Suppressor macrophage (primary cell): ENCODE measurements at places on chromosomes 3 and 15.

DNA sequence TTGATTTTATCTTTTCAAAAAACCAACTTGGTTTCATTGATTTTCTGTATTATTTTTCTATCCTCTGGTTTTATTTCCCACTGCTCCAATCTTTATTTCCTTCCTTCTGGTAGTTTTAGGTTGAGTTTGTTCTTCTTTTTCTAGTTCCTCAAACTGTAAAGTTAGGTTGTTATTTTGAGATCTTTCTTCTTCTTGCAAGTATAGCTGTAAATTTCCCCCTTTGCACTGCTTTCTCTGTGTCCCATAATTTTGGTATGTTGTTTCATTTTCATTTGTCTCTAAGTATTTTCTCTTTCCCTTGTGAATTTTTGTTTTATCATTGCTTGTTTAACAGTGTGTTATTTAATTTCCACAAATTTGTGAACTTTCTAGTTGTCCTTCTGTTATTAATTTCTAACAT, 120.0 kb downstream of the PLD1 start:
- peak; percentile 62 for DNase-seq

- peak; percentile 71 for DNase-seq
Observed at GRCh38 chr3:70811880-70812279, 499.4 kb upstream of the MDFIC2 start.

DNA sequence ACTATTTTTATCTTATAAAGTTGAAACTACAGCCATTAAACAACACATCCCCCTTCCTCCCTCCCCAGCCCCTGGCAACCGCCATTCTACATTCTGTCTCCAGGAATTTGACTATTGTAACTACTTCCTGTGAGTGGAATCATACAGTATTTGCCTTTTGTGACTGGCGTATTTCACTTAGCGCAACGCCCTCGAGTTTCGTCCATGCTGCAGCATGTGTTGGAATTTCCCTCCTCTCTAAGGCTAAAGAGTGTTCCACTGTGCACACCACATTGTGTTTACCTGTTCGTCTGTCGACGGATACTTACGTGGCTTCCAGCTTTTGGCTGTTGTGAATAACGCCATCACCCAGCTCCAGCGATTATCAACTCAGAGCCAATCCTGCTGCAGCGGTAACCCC, 52.0 kb upstream of the DLG1 start:
- DNase-seq, result no peak

GRCh38 chr15:49279521-49280456, 109.7 kb downstream of the GALK2 start:
- DNase-seq, result peak; percentile 27

DNA sequence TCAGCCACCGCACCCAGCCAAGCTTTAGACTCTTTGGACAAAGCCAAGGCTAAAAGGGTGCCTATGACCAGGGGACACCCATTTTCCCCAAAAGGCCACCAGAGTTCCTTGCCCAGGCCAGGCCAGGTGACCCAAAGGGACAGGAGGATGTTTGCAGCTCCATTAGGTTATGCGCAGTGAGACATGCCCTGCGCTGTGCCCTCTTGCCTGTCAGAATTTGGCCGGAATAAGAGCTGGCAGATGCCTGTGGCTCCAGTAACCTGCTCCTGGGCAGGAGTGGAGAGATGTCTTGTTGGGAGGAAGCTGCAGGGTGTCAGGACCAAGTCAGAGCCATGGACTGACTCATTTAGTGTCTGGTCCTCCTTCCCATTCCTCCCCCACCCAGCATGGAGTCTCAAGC, 20.5 kb downstream of the DNASE1L3 start:
- no peak for DNase-seq
